ENCODE measurements at places on chromosomes 6 and 20.

DNA sequence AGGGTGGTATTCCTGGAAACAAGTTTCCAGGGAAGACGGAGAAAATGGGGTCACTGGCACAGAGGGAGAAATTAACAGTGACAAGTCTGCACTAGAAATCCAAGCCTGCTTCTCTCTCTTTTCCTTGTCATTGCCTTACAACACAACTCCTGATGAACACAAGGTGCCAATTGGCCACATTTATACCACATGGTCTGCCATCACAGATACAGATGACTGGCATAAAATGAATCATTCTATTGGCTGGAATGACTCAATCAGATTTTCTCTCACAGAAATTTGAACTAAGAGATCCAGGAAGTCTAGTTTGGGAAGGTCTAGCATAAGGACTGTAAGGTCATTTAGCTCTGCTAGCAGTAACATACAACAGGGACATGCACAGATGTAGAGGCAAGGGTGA, 190.3 kb downstream of the LINC00237 start:
- DNase-seq: no peak

GRCh38 chr20:37669062-37669772, 24.6 kb upstream of the CTNNBL1 start:
- DNase-seq: no peak

DNA sequence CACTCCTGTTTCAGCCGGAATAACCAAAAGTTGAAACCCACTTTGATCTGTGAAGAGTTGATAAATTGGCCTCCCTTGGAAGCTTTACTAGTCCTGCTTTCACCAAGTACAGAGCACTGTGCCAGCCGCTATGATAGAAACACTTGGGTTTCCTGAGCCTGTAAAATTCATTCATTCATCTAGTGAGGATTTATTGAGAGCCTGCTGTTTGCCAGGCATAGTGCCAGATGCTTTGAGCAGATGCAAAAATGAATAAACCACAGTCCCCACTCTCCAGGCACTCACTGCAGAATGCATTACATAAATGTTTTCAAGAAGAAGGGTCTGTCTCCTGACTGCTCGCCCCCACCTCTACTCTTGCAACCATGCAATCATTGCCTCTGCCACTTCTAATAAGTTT, 25.3 kb upstream of the TMEM217 start:
- DNase-seq: no peak

GRCh38 chr6:3063733-3064700, 4.3 kb upstream of the RIPK1 start:
- DNase-seq: peak; percentile 89

GRCh38 chr6:148138573-148138972, 204.1 kb upstream of the SASH1 start:
- no peak for DNase-seq

DNA sequence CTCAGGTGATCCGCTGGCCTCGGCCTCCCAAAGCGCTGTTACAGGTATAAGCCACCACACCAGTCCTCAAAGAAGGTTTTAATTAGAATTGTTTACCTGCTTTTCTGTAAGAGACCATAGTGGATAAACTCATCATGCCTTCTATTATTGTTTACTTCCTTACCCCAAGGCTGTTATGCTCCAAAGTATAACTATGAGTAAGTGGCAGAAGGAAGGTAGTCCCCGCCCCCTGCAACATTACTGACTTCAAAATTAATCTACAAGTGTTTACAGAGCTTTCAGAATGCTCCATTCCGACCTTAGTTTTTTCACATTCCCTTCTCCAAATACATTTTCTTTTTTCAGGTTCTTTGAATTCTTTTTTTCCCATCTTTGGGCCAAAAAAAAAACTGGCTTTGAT, 480.5 kb upstream of the NOX3 start:
- DNase-seq: no peak

GRCh38 chr20:18108326-18108725, 29.3 kb upstream of the KAT14 start:
- no peak for DNase-seq

- no peak for DNase-seq
Measured at GRCh38 chr6:410555-411395, 19.2 kb downstream of the IRF4 start.

GRCh38 chr6:41963371-41963770, 21.8 kb upstream of the CCND3 start:
- DNase-seq: no peak

DNA sequence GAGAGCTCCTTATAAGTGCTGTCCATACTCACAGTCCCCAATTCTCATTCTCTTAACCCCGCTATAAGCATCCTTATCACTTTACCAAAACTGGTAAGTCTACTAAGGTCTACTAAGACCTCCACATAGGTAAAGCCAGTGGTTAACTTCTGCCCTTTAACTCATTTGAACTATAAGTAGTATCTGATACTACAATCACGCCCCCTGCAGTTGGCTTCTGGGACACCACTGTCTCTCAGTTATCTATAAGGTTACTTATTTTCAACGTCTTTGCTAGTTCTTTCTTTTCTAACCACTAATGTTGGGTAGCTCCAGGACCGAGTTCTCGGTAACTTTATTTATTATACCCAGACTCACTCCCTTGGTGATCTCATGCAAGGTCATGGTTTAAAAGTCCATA, 142.6 kb downstream of the ARHGAP18 start:
- DNase-seq: no peak

DNA sequence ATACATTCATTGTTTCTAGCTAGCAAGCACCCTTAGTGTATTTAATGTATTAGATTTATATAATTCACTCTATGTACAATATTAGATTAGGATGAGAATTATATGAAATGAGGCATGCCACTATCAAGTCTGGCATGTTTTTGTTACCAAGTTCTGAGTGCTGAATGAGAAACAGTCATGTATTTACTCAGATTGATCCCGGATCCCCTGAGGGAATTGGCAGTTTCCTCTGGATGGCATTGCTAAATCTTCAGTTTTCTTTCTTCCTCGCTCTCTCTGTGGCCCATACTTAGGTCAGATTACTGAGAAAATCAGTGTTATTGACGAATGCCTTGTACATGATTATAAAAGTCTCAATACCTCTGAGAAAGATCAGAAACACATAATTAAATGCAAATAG, 66.6 kb downstream of the CDKAL1 start:
- no peak for DNase-seq

- no peak for DNase-seq
Measured at GRCh38 chr20:50449738-50450492, 60.3 kb upstream of the PTPN1 start.

GRCh38 chr20:35360033-35360432, 51.7 kb downstream of the UQCC1 start:
- no peak for DNase-seq

GRCh38 chr6:106279179-106279578, 46.4 kb downstream of the ATG5 start:
- DNase-seq: no peak

- DNase-seq: no peak
Measured at GRCh38 chr20:25319241-25320034, 71.2 kb downstream of the ABHD12 start.

GRCh38 chr6:133115946-133116345, 125.2 kb upstream of the EYA4 start:
- no peak for DNase-seq

- DNase-seq: peak; percentile 39
Measured at GRCh38 chr6:130933712-130934200, 106.5 kb downstream of the SMLR1 start.

GRCh38 chr6:41318261-41318653, 17.2 kb upstream of the NCR2 start:
- no peak for DNase-seq

DNA sequence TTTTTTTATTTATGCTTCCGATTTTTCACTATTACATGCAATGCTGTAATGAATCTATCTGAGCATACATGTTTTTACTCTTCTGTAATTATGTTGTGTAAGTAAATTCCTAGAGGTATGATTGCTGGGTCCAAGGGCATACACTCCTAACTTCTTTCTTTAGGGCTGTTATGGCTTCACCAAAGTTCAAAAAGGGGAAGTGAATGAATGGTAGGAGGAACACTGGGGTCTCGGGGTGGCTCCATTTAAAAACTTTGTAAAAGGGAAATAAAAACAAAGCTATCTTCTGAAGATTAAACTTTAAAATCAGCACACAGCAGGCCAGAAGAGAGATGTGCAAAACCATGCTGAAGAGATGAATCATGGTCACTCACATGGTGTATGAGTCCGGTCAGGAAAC, 289.1 kb upstream of the SUPT3H start:
- DNase-seq: no peak

DNA sequence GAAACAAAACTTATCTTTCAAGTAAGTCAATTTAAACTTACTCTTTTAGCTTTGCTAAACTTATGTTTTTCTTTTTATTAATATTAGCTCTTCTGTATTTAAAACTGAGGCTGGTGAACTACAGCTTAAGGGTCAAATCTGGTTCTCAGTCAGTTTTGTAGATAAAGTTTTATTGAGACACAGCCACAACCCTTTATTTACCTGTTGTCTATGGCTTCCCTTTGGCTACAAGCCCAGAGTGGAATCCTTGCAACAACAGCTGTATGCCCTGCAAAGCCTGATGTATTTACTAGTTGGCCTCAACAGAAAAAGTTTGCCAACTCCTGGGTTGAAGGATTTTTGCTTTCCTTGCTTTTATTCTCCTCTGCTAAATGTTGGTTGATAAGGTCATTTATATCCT, 491.4 kb upstream of the RNF217 start:
- no peak for DNase-seq

GRCh38 chr6:158046201-158047126, 64.8 kb downstream of the SYNJ2 start:
- no peak for DNase-seq

- DNase-seq: no peak
Measured at GRCh38 chr6:147081076-147081609, 123.1 kb upstream of the STXBP5 start.

DNA sequence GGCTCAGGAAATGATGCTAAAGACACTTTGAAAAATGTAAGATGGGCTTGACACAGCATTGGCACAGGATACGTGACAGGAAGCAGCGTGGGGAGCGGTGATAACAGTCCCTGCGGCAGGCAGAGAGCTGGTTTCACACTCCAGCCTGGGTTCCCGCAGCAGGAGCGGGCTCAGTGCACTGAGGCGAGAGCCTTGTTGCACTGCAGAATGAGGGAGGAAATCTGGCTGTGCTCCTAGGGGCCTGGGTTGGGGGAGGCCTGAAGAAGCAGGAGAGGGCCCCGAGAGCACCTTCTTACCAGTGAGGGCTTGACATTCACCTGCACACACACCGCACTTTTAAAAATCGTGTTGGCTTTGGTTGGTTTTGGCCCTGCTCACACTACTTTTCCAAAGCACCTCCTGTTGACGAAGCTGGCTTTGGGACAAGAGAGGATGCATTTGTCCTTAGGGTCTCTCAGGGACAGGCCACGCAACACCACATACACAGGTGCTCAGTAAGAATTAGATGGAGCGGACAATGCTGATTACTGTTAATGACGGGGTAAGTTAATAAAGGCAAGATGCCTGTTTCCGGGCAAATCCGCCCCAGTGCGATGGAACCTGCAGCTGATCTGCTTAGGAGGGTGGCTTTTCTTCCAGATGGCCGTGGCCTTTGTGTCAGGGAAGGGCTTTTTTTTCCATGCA, 49.4 kb upstream of the ARMC2 start:
- no peak for DNase-seq

GRCh38 chr20:49457444-49457843, 25.0 kb downstream of the KCNB1 start:
- DNase-seq: no peak

DNA sequence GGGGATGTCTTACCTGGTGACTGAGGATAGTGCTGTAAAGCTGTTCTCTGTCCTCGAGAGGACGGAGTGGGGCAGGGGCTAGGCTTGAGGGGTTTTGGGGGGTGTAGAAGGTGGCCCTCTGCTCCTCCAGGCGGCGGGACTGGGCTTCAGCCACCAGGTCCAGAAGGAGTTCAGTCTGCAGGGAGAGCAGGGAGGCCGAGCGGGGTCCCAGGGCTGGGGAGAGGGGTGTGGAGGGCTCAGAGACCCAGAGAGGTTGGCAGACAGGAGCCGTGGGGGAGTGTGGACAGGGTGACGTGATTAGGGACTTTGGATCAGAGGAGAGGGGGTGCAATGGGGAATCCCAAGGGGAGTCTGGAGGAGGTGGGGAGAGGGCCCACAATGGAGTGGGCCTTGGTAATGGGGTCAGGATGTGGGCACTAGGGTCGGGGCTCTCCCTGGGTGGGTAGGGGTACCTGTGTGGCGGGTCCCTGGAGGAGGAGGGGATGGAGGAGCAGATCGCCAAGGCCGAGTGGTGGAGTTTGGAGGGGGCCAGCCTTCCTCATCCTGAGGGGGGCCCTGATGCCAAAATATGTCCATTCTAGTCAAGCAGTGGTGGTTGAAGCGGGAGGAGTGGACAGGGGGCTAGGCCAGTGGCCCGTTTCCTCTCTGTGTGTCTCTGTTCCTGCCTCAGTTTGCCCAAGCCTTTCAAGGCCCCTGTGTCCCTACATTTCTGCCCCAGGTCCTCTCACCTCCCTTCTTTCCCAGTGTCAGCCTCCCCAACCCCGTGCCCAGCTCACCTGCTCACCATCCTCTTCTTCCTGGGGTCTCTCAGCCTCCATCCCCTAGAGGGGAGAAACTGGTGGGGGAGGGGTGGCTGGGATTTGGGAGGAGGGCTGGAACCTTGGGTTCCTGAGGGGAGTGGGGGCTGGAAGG, 491 bp downstream of the GPSM3 start:
- no peak for DNase-seq

DNA sequence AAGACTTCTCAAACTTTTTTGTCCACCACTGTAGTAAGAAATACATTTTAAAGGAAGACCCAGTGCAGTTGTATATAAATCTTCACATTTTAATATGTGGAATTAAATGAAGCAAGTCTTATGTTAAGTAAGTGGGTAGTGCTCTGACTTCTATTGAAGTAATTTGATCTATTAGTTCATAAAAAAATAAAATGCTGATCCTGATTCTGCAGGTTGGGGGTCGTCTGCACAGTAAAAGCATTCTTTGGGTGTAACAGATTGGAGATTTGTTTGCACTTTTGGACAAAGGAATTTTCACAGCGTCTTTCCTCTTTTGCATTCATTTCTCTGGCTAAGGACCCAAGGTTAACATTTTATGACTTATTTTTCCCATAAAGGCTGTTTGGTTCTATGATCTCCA, 106.8 kb downstream of the RNF144B start:
- DNase-seq: no peak

Data from gastrocnemius medialis (tissue), 4 donors.